Adipocyte (in vitro differentiated cells): ENCODE measurements at places on chromosomes 7 and 10.

GRCh38 chr10:11081408-11081807 is 63.7 kb downstream of the CELF2 start:
- DNase-seq: no peak

DNA sequence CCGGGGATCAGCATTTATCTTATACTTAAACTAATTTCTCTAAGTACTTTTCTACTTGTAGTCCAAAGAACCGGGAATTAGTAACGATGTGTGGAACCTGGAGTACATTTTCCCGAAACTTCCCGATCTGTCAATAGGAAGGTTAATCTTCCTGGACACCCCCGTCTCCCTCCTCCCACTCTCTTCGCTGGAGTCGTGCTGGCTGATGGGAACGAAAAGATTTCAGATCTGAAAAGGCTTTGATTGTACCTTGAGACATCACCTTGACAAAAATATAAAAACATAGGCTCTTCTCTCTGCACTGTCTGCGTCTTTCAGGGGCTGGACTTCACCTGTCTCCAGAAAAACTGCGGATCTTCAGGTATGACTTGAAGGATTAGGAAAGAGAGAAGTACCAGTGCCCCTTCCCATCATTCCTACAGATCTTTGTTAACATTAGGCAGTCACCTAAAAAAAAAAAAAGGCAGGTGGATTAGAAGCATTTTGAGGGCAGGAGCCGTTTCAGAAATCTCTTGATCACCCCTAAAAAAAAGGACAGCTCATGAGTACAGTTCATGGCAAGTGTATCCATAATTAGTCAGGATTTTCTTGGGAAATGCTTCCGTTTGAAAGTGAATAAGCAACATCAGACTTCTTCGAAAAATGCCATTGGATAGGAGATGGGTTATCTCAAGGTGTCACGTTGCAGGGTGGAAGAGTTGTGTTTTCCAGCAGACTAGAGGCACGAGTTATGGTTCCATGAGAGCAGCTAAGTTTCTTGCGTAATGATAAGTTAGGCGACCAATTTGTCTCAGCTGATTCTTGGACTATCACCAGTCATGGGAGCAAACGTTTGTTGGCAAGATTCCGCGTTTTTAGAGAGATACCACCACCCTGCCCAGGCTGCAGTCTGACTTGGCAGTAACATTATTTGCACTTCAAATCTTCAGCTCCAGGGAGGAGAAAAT is 7.8 kb upstream of the BAMBI start:
- DNase-seq: no peak

DNA sequence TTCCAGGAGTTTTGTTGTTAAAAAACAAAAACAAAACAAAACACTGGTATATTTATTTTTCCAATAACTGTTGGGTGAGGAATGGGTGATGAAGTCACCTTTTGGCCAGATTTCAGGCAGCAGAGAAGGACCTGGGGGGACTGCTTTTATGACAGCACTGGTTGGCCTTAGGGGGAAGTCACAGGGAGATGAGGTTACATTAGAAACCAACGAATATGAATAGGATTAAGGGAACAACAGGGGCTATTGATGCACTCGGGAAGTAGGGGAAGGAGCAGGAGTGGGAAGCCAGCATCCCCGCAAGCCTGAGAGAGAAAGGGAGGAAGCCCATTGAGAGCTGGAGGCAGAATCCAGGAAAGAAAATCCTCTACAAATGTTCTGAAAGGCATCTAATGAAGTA is 958.4 kb downstream of the TYW1 start:
- no peak for DNase-seq

DNA sequence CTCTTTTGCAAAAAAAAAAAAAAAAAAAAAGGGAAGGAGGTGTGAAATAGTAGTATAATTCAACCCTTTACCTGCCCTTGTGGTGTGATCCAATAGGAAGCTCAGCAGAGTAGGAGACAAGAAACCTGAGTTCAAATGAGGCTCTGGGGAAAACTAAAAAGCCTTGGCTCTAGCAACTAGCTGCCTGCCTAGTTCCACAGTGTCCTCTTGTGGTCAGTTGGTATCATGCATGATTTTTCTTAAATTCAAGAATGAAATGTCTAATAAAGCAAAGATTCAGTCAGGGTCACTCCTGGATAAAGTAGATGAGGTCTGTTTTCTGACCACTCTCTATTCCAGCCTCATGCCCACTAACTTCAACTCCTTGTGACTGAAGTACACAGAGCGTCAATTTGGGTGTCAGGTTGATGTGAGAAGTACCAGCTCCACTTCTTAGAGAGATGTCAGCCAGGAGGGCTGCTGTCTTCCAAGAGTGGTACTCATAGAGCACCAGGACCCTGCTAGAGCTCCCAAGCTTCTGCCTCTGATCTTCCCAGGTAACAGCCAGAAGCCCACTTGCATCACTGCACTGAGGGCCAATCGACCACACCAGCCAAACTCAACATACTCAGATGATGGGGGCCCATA is 10.5 kb downstream of the LSM5 start:
- peak; percentile 79 for DNase-seq

DNA sequence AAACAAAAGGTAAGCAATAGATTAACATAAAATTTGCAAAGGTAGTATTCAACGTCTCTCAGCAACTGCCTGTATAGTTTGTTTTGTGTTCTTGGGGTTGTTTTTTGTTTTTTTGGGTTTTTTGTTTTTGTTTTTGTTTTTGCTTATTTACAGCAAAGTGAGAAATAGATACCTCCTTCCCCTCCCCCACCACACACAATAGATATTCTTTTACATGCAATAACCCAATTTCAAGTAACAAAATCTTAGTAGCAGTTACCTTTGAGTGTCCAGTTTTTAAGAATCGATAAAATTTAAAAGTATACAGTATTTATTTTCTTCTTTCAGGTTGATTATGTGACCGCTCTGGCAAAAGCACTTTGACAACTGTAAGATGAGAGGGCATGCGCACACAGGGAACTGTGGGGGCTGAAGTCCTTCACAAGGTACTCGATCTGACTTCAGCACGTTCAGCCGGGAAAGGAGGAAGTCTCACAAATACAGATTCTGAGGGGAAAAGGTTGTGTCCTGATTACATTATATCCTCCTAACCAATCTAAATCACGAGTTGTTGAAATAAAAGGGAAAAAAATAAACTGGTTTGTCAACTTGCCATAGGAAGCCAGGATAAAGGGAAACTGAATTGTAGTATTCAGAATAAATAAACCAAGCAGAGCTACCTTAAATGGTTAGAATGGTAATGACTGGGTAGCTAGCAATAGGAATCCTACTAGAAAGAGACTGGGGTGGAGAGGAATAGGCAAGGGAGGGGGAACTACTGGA is 47.8 kb downstream of the CPEB3 start:
- peak; percentile 75 for DNase-seq

GRCh38 chr7:43438897-43439479 is 143.9 kb upstream of the STK17A start:
- no peak for DNase-seq

DNA sequence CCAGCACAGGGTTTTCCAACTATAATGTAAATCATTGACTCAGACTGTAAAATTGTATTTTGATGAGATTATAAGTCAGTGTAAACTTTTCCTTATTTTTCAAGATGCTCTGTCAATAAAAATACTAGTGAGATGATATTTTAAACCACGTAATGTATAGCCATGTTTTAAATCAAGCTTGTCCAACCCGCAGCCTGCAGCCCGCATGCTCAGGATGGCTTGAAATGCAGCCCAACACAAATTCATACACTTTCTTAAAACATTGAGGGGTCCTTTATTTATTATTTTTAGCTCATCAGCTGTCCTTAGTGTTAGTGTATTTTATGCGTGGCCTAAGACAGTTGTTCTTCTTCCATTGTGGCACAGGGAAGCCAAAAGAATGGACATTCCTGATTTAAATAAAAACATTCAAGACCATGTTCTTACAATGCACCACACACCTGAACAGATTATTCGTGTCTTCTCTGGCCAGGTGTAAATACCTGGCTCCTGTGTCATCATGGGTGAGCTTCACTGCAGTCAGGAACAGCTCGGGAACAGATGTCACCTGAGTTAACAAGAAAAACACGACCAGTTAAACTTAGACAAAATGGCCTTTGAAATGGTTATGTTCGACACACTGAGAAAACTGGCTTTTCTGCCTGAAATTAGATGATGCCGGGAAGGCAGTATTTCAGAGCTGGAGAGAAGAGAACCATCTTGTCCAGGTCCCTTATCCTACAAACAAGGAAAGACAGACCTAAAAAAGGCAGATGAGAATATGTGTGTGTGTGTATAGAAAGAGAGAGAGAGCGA is 5.9 kb downstream of the PITRM1 start:
- DNase-seq: no peak

GRCh38 chr7:142804728-142805207 is 34.0 kb downstream of the PRSS2 start:
- no peak for DNase-seq

DNA sequence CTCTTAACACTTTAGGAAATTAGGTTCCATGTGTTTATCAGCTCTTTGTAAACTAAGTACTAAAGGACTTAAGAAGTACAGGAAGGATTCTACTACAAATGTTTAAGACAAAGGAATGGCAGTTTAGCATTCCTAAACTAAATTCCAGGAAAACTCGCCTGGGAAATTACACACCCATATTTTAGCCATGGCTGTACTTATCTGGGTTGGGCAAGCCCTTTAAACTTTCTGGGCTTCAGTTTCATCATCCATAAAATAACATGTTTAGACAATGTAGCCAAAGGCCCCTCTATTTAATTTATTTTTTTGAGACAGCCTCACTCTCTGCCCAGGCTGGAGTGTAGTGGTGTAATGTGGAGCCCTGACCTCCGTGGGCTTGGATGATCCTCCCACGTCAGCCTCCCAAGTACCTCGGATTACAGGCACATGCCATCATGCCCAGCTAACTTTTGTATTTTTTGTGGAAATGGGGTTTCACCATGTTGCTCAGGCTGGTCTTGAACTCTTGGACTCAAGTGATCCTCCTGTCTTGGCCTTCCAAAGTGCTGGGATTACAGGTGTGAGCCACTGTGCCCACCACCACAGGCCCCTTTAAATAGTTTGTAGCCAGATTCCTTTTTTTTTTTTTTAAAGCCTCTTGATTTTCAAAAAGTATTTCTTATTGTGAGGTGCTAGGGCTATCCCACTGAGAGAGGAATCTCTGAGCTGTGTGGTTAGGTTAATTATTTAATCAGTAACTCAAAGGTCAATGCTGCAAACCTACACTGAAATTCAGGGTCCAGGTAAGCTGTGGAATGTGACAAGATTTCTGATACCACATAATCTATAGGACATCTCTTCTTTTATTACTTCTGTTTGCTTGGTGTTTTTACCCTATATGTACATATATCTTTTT is 32.1 kb downstream of the TMEM60 start:
- peak; percentile 62 for DNase-seq

DNA sequence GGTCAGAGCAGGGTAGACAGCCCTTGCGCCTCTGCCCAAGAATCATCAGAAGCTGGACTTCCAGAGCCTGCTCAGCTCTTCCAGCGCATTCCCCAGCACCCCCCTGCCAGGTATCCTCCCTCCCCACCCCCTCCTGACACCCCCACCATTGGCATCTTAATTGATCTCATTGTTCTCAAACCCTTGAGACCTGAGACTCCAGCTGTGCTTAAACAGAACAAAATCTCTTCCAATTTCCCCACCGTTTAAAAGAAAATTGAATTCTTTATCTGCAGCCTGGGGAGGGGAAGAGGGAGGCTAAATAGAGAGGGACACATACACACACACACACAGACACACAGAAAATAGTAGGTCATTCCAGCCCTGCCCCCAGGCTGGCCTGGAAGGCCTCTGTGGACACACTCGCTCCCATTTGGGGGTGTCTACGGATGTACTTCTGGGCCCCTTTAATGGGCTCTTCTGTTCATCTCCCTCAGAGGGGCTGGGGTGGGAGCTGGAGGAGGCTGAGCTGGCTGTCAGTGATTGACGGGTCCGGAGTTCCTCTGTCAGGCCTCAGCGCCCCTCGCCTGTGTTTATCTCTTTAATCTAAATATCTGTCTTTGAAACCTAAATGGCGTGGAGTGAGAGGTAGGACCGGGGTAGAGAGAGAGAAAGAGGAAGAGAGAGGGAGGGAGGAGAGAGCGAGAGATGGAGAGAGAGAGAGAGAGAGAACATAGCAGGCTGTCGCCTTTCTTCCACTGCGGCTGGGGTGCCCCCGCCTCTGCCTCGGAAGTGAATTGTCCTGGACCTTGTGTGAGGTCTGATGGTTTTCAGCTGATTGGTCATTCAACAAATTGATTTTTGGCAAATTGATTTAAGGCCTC is 61.7 kb downstream of the C10orf105 start:
- DNase-seq: no peak

DNA sequence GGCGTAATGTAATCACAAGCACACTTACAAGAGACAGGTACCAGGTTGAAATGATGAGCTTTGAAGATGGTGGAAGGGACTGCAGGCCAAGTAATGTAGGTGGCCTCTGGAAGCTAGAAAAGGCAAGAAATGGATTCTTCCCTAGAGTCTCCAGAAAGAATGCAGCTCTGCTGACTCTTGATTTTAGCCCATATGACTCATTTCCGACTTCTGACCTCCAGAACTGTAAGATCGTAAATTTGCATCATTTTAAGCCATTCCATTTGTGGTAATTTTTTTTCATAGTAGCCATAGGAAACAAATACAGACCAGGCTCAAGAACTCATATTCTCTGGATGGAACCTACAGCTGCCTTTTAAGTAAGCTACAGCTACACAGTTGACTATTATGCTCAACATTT is 315.5 kb downstream of the MAGI2 start:
- DNase-seq: no peak

GRCh38 chr7:31439165-31439564 is 74.7 kb upstream of the ITPRID1 start:
- no peak for DNase-seq

DNA sequence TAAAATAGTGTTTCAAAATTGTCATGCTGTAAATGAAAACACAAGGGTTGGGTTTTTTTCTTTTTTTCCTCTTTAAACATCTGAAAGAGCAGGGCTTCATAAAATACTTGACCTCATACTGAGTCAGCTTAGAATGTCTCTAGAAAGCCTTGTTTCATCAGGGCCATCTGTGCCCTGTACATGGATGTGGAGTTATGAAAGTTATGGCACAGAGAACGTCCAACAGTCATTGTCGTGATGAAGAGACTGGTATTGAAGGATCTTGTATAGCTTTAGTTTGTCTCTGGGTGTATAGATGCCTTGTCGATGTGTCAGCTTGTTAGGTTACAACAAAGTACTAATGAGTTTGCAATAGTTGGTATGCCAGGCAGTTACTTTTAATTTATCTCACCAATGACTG is 127.3 kb downstream of the FAM204A start:
- no peak for DNase-seq

DNA sequence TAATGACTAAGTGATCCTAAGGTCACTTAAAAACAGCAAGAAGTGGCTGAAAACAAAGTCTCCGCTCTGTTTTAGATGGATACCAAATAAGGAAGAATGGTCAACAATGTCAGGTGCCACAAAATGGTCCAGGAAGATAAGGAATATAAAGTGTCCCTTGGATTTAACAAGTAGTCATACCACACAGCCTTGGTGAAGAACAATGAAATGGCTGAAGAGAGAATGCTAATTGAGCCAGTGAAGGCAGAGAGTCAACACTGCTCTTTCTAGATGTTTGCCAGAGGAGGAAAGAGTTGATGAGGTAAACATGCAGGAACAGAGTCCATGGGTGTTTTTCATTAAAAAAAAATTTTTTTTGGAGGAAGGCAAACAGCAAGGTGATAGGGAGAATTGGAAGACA is 2.1 kb upstream of the CASD1 start:
- no peak for DNase-seq
